ENCODE measurements at places on chromosomes 13 and 19. TPM values are rescaled to one million over a fixed set of nuclear protein-coding genes. Genes with fewer than 3 reads are reported as not detected.

The FCER2 gene
- not detected for total RNA-seq

The SERPINE3 gene
- total RNA-seq = not detected

GRCh38 chr19:610801-611480, 21.3 kb downstream of the HCN2 start:
- DNase-seq = peak; percentile 92

DNA sequence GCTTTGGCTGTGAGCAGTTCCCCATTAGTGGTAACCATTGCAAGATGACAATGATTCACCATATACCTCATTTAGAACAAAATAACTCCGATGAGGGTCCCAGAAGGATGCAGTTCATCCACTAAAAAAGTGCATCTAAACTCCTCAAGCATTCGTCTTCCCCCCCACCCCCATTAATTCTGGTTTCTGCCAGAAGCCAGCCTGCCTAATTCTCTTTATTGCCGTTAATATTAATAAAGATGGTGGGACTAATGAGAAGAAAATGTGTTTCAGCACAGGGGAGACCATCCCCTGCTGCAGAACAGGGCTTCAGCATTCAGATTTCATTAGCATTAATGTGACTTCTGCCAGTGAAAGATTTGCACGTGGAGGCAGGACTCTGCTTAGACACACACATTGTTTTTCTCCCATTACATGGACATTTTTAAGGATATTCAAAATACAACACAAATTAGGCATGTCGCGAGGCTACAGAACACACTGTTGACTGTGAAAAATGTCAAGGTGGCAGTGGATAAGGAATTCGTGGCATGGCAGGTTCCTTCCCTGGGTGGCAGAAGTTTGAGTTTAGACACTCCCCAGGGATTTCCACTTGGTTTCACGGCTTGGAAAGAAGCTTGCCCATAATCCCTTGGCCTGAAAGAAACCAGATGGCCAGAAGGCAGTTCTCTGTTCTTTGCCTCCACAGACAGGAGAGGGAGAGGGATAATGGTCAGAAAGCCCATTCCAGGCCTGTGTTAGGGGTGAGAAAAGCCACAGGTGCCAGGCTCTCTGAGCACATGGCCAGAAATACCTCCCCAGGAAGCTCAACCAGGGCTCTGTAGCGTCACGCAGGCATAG, 236.5 kb downstream of the FOXO1 start:
- DNase-seq = peak; percentile 53

GRCh38 chr19:6276447-6276846, 3.3 kb downstream of the MLLT1 start:
- no peak for DNase-seq

DNA sequence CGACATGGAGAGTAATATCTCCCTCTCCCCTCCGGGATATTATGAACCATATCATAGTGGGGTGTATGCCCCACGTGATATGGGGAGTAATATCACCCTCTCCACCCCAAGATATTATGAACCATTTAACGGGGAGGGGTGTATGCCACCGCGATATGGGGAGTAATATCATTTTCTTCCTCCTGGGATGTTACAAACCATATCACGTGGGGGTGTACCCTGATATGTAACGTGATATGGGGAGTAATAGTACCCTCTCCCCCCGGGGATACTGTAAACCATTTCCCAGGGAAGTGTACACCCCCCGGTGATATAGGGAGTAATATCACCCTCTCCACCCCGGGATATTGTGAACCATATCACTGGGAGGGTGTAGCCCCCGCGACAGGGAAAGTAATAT, 62.1 kb downstream of the ERICH4 start:
- no peak for DNase-seq

GRCh38 chr19:16914421-16914820, 25.6 kb downstream of the F2RL3 start:
- DNase-seq = no peak

Data from SJCRH30 (cell line).